Right lung (tissue), 10 donors: ENCODE measurements at places on chromosomes 3 and 15. TPM values are rescaled to one million over a fixed set of nuclear protein-coding genes. Genes with fewer than 3 reads are reported as not detected.
A peak's percentile ranks its signal among the peaks of the same experiment; 100 is the strongest.

- DNase-seq, result no peak
Observed at GRCh38 chr3:190517687-190518086, 3.8 kb downstream of the IL1RAP start.

DNA sequence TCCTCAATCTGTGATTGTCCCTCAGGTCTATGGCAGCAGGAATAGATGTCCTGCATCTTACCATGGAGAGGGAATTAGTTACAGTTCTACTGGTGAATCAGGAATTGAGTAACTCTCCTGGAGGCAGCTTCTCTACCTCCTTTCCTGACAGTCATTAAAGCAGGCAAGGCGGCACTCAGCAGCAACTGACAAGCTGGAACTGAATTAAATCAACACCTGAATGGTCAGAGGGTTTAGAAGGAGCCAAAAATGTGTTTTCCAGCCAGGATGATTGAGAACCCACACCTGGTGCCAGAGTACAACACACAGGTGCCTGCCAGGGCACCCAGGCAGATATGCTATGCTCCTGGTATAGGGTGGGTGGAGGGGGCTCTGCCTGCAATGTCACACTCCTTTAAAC, 43.1 kb upstream of the TIPARP start:
- DNase-seq, result no peak

- no peak for DNase-seq
Observed at GRCh38 chr15:98714922-98715321, 66.6 kb downstream of the IGF1R start.

DNA sequence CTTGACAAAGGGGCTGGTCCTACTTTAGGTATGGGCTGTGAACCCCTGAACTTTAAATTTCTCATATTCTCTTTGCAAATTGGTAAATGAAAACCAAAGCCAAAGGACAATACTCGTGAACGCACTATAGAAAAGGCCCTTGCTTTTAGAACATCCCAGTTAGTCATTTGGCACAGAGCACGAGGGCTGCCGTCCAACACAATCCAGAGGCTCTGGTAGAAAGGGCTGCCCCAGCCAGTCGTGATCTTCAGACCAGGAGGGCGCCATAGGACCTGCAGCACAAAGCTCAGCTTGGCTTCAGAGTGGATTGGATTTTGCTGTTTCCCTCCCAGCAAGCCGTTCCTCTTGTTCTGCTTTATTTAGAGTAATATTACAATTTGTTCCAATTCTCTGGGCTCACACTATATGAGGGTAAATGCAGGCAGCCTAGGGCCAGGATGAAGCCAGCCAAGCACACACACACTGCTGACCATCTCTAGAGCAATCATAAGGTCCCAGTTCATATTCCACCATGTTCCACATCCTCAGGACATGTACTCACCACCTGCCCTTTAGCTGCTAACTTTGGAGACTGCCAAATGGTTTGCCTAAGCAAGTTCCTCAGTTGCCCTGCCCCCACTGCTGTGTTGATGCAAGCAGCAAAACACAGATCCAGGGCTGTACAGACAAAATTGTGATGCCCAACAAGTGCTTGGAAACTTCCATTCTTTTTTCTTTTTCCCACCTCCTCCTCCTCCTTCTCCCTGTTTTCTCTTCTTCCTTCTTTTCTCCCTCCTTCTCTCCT, 6.0 kb upstream of the BFSP2 start:
- no peak for DNase-seq

- no peak for DNase-seq
Observed at GRCh38 chr3:12591997-12592715, 35.3 kb downstream of the MKRN2 start.

GRCh38 chr15:68614286-68615035, 35.7 kb downstream of the CORO2B start:
- no peak for DNase-seq

DNA sequence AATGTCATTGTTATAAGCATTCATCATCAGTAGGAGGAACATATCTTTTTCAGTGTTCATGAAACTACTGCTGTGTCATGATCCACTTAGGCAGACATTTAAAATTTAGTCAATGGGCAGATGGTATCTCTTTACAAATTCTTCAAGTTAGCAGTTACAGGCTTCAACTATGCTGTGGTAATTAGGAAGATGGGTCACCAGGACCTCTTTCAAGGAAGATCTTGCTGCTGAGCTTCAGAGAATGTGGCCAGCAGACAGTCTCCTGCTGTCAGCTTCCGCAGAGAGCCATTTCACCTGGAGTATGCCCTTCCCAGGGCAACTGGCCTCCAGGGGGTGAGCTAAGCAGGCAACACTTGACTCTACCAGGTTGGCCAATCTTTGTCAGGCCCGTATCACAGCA, 19.4 kb downstream of the IFT57 start:
- no peak for DNase-seq

DNA sequence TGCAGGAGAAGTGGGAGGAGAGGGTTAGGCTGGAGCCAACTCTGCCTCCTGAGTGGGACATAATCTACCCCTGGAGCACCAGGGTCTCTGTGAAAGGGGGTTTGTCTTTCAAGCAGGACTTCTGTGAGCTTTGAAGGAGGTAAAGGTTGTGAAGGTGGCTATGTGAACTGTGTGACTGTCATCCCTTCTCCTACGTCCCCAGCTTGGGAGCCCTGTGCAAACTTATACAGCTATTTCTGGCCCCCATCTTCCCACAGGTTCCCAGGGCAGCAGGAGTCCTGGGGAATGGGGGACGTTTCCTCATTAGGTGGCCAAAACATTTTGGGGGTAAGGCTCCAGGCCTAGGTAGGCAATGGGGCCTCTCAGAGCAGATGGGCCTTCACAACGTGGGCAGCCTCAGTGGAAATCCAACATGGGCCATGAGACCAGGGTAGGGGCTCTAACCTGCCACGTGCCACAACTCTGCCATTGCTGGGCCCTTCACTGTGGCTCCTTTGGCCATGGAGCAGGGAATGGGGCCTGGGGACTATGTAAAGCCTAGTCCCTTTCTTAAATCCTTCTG, 3.5 kb downstream of the VIPR1 start:
- DNase-seq, result no peak

DNA sequence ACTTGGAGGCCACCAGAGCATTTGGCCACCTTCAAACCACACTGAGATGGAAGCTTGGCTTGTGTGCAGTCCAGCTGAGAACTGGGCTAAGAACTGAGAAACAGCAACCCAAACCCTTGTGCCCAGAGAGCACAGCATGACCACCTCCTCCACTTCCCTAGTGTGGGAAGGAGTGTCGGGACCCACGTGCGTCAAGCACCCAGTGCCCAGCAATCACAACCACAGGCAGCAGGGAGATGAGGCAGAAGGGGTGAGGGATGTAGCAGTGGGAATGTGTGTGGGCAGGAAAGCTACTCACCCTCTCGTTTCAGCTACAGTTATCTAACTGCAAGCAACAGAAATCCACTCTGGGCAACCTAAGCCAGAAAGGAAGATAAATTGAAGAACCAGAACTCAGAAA, 25.0 kb upstream of the RFTN1 start:
- DNase-seq, result no peak

- no peak for DNase-seq
Observed at GRCh38 chr3:114584734-114585371, 291.0 kb downstream of the TIGIT start.

- DNase-seq, result no peak
Observed at GRCh38 chr3:137807998-137808397, 43.9 kb downstream of the SOX14 start.

- no peak for DNase-seq
Observed at GRCh38 chr15:49436751-49437150, 13.7 kb downstream of the FGF7 start.

- DNase-seq, result no peak
Observed at GRCh38 chr3:131396170-131396569, 14.6 kb downstream of the NUDT16 start.

- no peak for DNase-seq
Observed at GRCh38 chr15:90376789-90377188, 11.3 kb upstream of the IQGAP1 start.

DNA sequence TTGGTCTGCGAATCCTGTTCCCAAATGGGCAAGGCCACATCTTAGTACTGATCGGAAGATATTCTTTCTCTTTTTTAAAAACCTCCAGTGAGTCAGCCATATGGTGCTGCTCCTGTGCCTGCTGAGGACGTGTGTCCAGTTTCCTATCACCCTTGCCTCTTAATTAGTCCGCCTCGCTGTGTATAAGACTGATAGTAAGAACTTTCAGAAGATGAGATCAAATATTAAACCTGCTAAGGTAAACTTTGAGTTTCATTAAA, 612 bp downstream of the UBA5 start:
- DNase-seq, result no peak

DNA sequence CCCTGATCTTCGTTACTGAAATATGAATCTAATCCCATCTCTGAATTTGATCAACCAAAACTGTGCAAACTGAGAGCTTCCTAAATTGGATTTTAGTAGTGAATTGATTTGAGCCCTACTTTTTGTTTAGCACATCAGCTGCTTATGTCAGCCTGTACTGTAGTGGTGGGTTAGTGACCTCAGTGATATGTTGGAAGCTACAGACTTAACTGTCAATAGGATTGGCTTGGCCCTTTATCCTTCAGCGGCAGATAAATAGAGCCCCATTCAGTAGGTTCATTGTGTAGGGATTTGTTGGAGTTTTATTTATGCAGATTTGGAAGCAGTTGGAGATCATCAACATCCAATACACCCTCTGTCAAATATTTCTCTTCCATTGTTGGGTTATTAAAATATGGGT, 409.7 kb downstream of the SOX2 start:
- no peak for DNase-seq

GRCh38 chr3:58161435-58162398, 49.1 kb downstream of the DNASE1L3 start:
- DNase-seq, result no peak

DNA sequence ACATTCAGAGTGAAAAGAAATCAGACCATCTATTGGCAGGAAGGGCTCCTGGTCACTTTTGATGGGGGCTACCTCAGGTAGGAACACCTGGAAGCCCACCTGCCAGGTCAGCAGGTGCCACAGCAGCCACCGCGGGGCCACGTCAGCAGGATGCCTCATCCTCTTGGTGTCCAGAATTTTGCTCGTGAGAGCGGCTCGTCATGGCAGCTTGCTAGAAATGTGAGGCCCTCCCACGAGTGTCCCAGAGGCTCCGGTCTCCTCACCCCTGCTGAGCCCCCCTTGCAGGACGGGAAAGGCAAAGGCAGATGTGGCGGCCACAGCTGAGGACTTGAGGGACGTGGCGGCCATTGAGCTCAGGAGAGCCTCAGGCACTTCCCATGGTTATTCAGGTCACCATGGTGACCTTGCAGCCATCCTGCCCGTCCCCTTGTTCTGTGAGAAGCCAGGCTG, 129.4 kb downstream of the LRRK1 start:
- DNase-seq, result no peak

GRCh38 chr3:129021140-129021551, 20.0 kb downstream of the EFCC1 start:
- no peak for DNase-seq

- DNase-seq, result no peak
Observed at GRCh38 chr15:62802612-62803011, 239.9 kb upstream of the TPM1 start.

DNA sequence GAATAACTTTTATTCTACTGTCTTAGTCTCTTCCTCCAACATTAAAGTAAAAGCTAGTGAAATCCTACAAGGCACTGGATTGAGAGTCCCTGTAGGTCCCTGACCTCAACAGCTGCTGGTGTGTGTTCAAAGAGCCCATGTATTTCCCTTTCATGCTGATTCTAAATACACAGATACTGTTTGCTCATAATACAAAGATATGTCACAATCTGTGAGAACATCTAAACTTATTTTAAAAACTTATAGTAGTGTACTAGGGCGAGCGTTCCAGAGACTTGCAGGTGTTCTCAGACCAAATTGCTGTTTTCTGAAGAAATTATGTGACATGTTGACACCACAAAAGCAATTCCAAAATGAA, 145.9 kb upstream of the LIPC start:
- DNase-seq, result no peak

GRCh38 chr3:49165771-49166751, at the start of gene CCDC71:
CCDC71 (minus strand) TSS chr3:49166331; CDS start chr3:49164208, 2,123 bp downstream.
- DNase-seq, result peak; percentile 54

- DNase-seq, result no peak
Observed at GRCh38 chr3:49022688-49023171, 809 bp downstream of the NDUFAF3 start.

- no peak for DNase-seq
Observed at GRCh38 chr3:190620886-190621608, 107.2 kb downstream of the IL1RAP start.

DNA sequence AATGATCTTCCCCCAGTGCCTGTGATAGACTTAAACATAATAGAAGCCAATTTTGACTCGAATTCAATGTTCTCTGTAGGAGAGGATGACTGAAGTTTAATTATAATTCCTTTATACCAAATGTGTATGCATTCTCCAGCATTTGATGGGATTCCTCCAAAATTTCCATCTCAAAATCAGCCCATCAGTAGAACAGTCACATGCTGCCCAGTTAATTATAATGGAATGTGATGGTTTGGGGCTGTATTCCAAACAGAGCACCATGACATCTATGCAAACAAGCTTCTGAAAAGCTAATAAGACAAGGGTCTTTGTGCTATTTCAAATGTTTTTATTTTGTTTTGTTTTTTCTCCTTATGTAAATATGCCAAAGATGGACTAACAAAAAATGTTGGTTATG, 127.7 kb upstream of the SPATA16 start:
- DNase-seq, result peak; percentile 71

ATXN7 gene
- 27.5 TPM for polyA plus RNA-seq

LRRIQ4 gene
- 0.16 TPM for polyA plus RNA-seq

FAM174B gene
- 57.2 TPM for polyA plus RNA-seq

BSN gene
- 0.73 TPM for polyA plus RNA-seq

LRRC34 gene
- polyA plus RNA-seq, result 15.7 TPM

ZNF80 gene
- polyA plus RNA-seq, result 0.16 TPM

SH3GL3 gene
- 11.9 TPM for polyA plus RNA-seq

CILP gene
- 1.5 TPM for polyA plus RNA-seq

DNAH1 gene
- polyA plus RNA-seq, result 11.1 TPM
